NCI-H1930 (cell line): ENCODE measurements at places on chromosomes 12 and 14.

DNA sequence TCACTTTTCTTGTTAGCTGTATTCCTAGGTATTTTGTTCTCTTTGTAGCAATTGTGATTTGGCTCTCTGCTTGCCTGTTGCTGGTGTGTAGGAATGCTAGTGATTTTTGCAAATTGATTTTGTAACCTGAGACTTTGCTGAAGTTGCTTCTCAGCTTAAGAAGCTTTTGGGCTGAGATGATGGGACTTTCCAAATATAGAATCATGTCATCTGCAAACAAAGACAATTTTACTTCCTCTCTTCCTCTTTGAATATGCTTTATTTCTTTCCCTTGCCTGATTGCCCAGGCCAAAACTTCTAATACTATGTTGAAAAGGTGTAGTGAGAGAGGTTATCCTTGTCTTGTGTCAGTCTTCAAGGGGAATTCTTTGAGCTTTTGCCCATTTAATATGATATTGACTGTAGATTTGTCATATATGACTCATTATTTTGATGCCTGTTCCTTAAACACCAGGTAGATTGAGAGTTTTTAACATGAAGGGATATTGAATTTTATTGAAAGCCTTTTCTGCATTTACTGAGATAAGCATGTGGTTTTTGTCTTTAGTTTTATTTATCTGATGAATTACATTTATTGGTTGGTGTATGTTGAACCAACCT lies 26.7 kb downstream of the CLECL1 start:
- no peak for DNase-seq

GRCh38 chr14:70186900-70187451 lies 1.8 kb downstream of the SLC8A3 start:
- DNase-seq: no peak

GRCh38 chr12:4250691-4251090 lies 22.9 kb upstream of the CCND2 start:
- no peak for DNase-seq

DNA sequence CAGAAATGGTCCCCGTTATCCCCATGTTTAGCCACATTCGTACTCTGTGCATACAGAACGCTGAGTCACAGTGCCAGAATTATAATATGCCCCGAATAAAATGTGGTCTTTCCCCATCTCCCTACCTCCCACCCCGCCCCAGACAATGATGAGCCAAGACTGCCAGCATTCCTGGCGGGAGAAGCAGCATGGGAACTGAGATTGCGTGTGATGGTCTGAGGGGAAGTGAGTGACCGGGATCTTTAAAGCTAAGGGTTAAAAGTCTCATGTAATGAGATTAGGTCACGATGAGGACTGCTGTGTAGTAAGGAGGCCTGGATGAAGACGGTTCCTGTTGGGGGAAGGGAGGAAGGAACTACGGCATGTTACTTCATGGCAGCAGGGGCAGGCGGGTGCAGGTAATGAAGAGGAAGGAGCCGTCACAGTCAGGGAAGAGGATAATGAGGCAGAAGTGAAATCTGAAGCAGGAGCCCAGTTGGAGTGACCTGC lies 243.3 kb upstream of the FKBP4 start:
- DNase-seq: no peak

DNA sequence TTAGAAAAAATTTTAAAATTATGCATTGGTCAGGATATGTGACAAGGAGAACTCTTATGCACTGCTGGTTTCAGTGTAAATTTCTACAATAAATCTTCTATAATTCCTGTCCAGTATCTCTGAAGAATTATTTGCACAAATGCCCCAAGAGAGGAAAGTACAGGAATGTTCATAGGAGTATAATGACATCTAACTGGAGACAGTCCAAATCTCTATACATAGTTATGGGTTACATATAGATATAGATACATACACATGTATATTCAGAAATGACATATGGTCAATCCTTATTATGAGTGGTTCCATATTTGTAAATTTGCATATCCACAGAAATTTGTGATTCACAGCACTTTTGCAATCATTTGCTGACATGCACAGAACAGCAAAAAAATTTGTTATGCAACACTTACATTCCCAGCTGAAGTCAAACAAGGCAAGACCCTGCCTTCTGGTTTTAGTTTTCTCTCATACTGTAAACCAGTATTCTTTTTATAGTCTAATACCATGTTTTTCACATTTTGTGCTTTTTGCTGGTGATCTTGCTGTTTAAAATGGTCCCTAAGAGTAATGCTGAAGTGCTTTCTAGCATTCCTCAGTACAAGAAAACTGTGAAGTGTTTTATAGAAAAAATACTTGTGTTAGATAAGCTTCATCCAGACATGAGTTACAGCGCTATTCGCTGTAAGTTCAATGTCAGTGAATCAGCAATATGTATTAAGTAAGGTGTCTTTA lies 103.8 kb downstream of the SLC16A7 start:
- DNase-seq: no peak

DNA sequence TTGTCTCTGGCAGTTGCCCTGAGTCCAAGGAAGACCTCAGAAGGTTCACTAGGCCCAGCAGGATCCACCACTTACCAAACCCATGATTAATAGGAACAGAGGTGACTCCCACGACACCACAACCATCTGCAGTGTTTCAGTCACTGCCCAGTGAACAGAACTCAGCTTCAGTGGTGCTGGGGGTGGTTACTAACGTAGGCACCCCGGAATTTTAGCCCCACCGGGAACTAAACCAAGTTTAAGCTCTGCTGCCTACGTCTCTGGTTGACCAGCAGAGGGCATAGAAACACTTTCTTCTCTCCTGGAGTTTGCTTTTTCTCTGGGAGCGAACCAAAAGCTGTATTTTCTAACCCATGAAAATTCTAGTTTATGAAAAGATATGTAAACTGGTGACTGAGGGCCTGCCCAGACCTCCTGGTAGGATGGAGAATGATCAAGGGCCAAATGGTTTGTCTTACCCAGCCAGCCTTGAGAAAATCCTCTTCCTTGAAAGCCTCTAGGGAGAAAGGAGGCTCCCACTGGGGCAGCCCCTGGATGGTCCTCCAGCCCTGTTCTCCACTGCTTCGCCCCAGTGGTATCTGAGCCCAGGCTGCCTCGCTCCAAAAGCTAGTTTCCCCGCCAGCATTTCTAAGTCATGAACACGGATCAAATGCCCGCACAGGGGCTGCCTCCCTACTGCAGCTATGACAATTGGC lies 379.8 kb downstream of the DPF3 start:
- DNase-seq: no peak

GRCh38 chr12:4287325-4288211 lies 14.0 kb downstream of the CCND2 start:
- no peak for DNase-seq

- no peak for DNase-seq
Observed at GRCh38 chr12:114406316-114406983, 506 bp upstream of the TBX5 start.

GRCh38 chr14:85129921-85130320 lies 400.0 kb upstream of the FLRT2 start:
- DNase-seq: no peak

DNA sequence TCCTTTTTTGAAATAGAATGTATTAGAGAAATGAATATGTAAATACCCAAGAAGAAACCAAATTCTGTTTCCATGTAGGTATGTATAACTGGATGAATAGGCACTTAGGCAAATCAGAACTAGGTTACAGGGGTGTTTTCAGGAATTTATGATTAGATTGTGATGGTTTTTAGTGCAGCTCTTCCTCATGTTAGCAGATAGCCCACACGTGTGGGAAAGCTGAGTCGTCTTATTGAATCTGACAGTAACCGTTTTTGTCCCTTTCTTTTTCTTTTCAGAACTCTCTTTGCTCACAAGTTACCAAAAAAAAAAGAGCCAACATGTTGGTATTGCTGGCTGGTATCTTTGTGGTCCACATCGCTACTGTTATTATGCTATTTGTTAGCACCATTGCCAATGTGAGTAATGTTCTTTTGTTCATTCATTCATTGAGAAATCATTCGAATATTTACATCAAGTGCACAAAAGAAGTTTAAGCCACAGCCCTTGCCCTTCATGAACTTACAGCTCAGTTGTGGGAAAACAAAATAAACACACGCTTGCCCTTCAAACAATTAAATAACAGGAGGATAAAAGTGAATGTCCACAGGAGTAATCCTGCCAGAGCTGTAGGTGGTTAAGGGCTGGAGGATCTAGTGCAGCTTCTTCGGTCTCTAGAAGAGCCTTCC lies 14.8 kb downstream of the EMP1 start:
- no peak for DNase-seq

GRCh38 chr12:124626971-124627411 lies 59.6 kb upstream of the NCOR2 start:
- DNase-seq: no peak

GRCh38 chr12:39697108-39697507 lies 77.5 kb upstream of the ABCD2 start:
- no peak for DNase-seq

- no peak for DNase-seq
Observed at GRCh38 chr14:28766469-28766955, at the start of gene FOXG1. Gene FOXG1, plus strand, starts transcription at chr14:28766787. Its CDS starts 493 bp downstream, at chr14:28767280.

GRCh38 chr12:50221228-50222008 lies 54.2 kb upstream of the CERS5 start:
- peak; percentile 34 for DNase-seq

GRCh38 chr12:30152705-30153104 lies 369.0 kb upstream of the TMTC1 start:
- DNase-seq: no peak

DNA sequence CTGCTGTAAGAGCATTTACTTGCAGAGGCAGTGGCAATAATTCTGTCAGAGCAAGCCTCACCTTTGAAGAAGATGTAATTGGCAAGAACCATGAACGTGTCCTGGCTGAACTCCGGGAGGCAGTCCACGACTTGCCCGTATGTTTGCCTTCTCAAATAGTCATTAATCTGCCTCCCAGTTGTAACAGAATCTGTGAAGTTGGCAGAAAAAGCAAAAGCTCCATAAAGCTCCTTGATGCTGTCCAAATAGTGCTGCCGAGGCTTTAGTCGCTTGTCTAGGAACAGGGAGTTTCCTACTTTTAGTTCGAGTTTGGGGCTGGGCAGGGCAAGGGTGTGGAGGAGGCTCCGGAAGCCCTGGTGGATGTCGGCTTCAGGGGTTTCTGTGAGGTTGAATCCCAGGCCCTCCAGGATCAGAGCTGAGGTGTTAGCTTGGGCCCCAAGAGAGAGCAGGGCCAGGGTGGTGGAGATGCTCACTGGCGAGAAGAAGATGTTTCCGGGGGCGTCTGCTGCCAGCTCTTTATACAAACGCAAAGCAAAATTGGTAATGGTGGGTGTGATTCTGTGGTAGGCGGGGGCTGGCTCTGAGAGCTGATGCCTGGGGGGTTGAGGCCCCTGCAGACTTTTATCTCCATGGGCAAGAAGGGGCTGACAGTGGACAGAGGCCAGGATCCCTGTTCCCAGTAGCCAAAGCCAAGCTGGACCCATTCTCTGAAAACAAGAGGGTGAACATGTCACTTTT lies 4.4 kb downstream of the SERPINA11 start:
- no peak for DNase-seq

- DNase-seq: no peak
Observed at GRCh38 chr14:56357428-56357827, 222.2 kb upstream of the TMEM260 start.

DNA sequence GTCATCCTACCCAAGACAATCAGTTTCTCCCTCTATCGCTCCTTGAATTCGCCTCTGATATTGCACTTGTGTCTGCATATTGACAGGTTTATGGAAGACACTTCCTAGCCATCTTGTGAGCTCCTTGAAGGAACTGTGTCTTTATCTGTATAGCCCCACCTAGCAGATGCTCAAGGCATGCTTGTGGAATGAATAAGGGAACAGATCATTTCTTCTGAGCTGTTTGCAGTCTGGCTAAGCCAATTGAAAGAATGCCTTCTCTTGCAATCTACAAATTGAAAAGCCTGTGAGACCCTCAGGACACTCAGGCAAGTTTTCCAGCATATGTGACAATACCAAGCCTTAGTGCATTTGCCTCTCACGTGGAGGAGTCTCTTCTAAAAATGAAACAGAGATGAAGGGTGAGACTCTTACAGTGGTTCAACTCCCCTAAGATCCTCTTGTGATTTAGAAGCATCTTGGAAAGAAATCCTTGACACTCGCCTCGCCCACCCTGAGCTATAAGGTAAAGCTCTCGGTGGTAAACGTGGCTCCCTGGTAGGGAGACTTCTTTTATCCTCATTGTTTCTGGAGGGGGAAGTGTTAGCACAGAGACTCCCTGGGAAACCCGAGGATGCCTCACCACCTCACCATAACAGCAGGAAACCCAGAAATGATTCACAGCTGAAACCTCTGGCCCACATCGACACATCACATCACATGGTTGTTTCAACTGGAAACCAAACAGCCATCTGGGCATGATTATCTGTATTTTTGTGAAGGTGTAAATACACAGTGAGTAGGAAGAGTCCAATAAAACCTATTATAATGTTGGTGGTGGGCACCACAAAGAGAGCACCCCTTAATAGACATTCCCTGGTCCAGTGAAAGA lies 112.3 kb upstream of the BCL2L14 start:
- DNase-seq: no peak

- DNase-seq: no peak
Observed at GRCh38 chr14:24059841-24060388, 8.1 kb downstream of the CARMIL3 start.

- no peak for DNase-seq
Observed at GRCh38 chr14:71242237-71242748, 335.0 kb downstream of the PCNX1 start.

GRCh38 chr14:32733015-32733414 lies 205.7 kb upstream of the NPAS3 start:
- no peak for DNase-seq

- no peak for DNase-seq
Observed at GRCh38 chr12:72323881-72324280, 51.7 kb downstream of the TRHDE start.

DNA sequence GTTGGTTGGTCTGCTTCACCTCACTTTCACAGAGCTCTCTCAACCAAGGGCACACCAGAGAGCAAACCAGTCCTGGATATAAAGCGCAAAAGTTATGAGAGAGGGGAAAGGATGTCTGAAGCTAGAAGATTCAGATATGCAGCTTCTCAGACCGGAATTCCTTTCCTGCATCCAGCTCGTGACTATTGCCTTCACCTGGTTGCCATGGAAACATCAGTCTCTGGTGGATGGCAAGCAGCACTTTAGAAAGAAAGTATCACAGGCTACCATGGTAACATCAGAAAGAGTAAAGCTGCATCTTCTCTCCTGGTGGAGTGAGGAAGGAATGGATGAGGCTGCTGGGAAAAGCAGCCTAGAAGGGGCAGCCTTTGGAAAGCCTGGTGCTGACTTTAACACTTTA lies 13.7 kb downstream of the REM2 start:
- no peak for DNase-seq

GRCh38 chr12:65248656-65249633 lies 29.5 kb upstream of the MSRB3 start:
- DNase-seq: no peak

- no peak for DNase-seq
Observed at GRCh38 chr12:4663971-4664505, 15.1 kb downstream of the NDUFA9 start.

- DNase-seq: no peak
Observed at GRCh38 chr12:89176676-89177075, 175.6 kb downstream of the DUSP6 start.

- no peak for DNase-seq
Observed at GRCh38 chr14:103298620-103299019, 35.4 kb upstream of the EIF5 start.
